Endothelial cell of umbilical vein (primary cell): ENCODE measurements at places on chromosomes 3 and 15. TPM values are rescaled to one million over a fixed set of nuclear protein-coding genes. Genes with fewer than 3 reads are reported as not detected.

- no peak for DNase-seq
Observed at GRCh38 chr3:157939166-157939565, 167.1 kb downstream of the SHOX2 start.

GRCh38 chr15:94331731-94332130 lies 100.4 kb downstream of the MCTP2 start:
- DNase-seq: no peak

DNA sequence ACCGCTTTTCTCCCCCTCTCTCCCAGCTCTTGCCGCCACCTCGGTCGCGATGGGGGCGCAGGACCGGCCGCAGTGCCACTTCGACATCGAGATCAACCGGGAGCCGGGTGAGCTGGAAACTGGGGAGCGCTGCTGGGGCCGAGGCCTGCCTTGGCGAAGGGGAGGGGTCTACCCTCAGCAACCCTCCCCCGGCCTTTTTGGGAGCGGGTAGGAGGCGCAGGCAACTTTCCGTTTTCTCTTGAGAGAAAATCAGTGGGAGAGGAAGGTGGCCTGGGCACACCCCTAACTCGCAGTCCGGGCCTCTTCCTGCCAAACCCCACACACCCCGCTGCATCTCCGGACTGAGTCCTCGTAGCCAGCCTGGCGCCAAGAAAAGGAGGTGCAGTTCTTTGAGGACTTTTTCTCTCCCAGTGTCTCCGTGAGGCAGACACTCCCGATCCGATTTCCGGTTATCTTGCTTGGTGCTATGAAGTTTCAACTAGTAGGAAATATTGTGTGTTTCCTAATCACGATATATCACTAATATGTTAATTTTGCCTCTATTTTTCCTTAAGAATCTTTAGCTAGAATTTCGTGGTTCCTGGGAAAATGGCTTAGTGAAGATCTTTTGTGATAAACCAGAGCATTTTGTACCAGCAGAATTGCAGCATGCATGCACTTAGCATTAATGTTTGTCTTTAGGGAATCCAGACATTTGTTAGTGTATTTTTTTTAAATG lies 631 bp downstream of the NKTR start:
- DNase-seq: peak; percentile 68

GRCh38 chr3:49906073-49906743 lies 2.5 kb upstream of the MST1R start:
- DNase-seq: peak; percentile 64

DNA sequence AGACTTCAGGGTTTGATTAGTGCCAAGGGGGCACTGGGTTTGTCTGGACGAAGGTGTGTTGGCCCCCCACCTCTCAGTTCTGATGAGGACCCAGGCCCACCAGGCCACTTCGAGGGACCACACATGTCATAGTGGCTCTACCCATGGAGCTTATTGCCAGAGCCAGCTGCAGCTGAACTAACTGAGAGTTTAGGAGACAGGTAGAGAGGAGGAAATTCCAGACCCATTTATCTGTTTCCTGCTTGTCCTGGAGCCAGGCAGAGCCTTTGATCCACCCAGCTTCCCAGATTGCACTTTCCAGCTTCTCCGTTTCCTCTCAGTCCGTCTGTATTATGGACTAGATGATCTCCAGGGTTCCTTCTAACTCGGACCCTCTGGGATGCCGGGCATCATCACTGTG lies 20.9 kb downstream of the SLC24A1 start:
- peak; percentile 25 for DNase-seq

- DNase-seq: no peak
Observed at GRCh38 chr3:30649572-30650318, 43.3 kb downstream of the TGFBR2 start.

GRCh38 chr3:13954266-13954665 lies 74.4 kb upstream of the WNT7A start:
- no peak for DNase-seq

- no peak for DNase-seq
Observed at GRCh38 chr3:10695595-10696285, 120.3 kb upstream of the SLC6A11 start.

DNA sequence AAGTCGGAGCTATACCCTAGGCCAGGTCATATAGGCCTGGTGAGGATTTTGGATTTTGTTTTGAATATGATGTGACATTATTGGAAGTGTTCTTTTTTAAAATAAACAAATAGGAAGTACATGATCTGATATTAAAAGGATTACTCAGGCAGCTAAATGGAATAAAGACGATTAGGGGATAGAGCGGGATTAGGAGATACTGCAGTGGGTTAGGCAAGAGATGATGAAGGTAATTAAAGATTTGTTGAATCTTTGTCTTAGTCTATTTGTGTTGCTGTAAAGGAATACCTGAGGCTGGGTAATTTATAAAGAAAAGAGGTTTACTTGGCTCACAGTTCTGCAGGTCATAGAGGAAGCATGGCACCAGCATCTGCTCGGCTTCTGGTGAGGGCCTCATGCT lies 21.3 kb downstream of the KIF15 start:
- no peak for DNase-seq

DNA sequence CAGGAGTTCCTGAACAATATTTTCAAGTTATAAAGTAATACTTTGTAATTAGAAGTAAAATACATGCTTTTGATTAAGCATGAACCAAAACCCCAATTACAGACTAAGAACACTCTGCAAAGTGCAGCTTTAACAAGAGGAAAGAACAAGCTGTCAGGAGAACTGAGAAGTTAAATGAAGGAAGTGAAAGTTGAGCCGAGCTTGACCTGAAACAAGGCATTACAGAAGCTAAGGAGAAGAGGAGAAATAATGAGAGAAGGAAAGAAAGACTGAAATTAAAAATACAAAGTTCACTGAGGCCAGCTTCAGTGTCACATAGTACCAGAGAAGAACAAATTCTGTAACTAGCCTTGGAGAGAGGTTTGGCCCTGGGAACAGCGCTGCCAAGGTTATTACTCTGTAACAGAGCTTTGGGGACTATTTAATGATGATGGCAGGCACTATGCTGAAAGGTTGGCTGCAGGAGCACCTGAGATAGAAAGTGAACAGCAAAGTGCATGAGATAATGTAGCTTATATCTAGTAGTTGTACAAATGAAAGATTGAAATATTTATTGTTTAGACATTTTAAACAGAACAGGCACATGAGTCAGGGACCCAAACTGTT lies 241.9 kb upstream of the PEX5L start:
- no peak for DNase-seq

DNA sequence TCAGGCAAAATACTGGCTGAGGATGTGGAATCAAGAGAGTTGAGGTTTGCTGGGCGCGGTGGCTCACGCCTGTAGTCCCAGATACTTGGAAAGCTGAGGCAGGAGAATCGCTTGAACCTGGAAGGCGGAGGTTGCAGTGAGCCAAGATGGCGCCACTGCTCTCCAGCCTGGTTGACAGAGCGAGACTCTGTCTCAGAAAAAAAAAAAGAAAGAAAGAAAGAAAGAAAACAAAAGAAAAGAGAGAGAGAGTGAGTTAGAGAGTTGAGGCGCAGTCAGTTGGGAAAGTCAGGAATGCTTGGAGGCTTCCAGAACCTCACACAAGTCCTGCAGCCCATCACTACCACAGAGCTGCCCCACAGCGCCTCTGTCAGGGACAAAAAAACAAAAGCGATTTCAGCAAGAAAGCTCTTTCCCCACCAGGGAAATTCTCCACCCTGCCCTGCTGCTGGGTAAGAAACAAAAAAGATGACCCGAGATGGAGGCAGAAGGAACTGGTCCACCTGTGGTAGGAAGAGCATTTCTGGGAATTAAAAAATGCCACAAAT lies 13.8 kb downstream of the HDC start:
- DNase-seq: no peak

GRCh38 chr3:69194431-69195165 lies 72.2 kb upstream of the LMOD3 start:
- peak; percentile 79 for DNase-seq

DNA sequence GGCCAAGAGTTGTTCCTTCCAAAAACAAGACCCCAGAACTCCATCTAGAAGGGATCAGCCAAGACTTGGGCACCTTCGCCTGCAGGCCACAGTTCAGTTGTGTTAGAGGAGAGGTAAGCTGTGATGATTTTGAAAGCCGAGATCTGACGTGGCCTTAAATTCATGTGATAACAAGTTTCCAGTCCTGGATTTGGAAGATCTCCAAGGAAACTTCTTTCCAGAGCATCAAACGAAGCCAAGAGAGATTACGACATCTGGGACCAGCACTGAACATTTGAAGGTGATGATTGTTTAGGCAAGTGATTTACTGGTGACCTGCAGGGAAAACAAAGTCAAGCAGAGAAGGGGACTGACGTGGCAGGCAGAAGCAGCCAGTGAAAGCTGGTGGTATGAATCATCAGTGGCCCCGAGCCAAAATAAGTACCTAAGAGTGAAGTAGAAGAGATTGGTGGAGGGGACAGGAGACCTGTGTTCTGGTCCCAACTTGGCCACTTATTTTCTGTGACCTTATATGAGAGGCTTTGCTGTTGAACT lies 339.0 kb upstream of the PROK2 start:
- DNase-seq: peak; percentile 89

DNA sequence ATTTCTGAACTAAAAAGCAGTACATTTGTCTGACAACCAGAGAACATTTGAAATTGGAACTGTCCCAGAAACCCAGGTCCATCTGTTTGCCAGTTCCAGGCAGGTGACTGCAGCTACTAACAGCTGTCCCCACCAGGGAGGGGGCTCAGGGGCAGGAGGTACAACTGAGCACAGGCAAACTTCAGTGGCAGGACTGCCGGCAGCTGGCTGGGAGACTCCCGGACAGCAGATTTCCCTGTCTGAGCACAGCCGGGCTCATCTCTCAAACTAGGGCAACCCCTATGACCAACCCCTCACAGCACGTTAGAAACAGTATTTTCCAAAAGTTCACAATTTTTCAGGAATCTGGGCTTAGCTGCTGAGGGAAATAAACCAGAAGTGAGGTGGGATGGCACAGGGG lies 88.8 kb downstream of the MEGF11 start:
- no peak for DNase-seq

DNA sequence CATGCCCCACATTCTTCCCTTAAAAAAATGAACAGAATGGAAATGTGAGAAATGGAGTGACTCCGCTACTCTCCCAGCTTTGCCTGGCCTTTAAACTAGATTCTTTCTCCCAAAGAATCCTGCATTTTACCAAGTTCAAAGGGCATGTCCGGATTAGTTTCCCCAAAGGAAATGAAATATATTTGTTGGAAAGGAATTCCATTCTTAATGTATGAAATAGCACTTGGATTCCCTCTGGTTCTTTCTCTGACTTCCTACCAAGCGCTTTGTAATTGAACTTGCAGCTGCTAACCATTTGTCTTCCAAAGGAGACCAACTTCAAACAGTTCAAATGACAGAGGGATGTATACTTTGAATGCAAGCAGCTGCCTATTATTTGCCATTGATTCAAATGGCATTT lies 18.9 kb downstream of the MAP2K1 start:
- DNase-seq: peak; percentile 83

Gene ZNF662
- total RNA-seq: 0.83 and 4.3 TPM in 2 replicates

Gene ZBTB38
- 83.4 and 85.2 TPM in 2 replicates for total RNA-seq

Gene ISL2
- not detected in 2 replicates for total RNA-seq

Gene PYGO1
- 5.7 and 7.6 TPM in 2 replicates for total RNA-seq

Gene HGD
- 0.22 and 0.44 TPM in 2 replicates for total RNA-seq

Gene ADCY5
- total RNA-seq: not detected in 2 replicates

Gene CDC25A
- 18.4 and 19.0 TPM in 2 replicates for total RNA-seq
